ENCODE measurements at places on chromosomes 12 and 14. TPM values are rescaled to one million over a fixed set of nuclear protein-coding genes. Genes with fewer than 3 reads are reported as not detected.

GRCh38 chr14:32078858-32079216 lies 1.7 kb downstream of the ARHGAP5 start:
- DNase-seq: no peak

Gene ANG
- total RNA-seq: 15.7 TPM

GRCh38 chr12:126874427-126875026 lies 1392.4 kb upstream of the TMEM132C start:
- no peak for DNase-seq

DNA sequence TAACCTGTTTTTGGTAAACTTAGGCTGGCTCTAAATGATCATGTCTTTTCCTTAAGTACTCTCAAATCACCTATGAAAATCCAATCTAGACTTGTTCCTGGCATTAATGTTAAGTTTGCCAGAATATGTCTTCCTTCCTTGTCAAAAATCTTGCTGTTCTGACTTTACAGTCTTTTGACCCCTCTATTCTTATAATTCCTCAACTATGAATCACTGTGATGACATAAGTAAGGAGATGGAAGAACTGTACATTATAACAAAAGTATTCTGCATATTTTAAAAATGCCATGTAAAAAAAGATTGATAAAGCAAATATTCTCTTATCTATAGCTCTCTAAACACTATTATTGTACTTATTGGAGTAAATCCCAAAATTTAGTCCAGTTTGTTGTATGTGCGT lies 51.4 kb upstream of the BAZ1A start:
- DNase-seq: no peak

DNA sequence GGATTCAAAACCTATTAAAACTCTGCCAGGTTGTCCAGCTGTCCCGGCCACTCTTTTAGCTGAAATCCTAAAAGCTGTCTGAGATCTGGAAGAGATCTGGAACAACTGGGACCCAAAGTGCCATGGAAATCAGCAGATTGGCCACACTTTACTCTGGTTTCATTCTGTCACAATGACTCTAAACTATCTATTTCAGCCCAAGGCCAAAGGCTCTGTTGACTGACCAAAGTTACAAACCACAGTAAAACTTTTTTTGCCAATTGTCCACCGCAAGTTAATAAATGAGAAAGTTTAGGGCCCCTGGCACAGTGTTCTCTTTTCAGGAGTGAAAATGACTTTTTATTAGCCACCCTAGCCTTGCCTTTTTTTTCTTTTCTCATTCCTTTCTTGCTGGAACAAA lies 113.4 kb upstream of the CPM start:
- DNase-seq: no peak

DNA sequence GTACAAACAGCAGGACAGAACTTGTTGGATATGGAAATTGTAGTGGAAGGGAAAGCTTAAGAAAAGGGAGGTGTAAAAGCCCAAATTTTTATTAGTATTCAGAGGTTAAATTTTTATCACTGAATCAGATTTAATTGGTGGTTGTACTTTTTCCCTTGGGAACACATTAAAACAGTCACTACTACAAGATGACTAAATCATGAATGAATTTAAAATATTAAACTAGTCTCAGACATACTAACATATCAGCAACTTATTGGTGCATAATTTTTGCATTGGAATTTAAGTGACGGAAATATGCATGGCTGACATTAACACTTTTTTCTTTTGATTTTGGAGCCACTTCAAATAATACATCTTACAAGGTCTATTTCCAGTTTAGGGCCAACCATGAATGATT lies 27.6 kb downstream of the SAMD4A start:
- no peak for DNase-seq

Gene TAS2R19
- 8.3 TPM for total RNA-seq

- DNase-seq: no peak
Observed at GRCh38 chr14:80787876-80788275, 153.7 kb downstream of the CEP128 start.

DNA sequence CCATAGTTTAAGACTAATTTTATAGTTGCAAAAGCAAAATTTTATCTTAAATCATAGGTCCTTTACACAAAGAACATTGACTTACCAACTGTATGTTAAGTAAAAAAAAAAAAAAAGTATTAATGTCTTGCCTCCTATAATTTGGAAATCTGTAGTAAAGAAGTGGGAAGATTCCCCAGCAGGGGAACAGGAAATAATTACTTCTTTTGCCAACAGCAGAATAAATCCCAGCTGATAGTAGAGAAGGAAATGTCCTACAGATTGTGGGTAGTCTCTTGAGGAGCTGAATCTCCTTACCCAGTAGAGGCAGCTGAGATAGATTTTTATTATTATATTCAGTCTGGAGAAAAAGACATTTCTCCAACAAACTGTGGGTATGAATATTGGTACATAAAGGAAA lies 193.7 kb downstream of the SLC6A15 start:
- no peak for DNase-seq
